ENCODE measurements at places on chromosomes 13 and 19.
A peak's percentile ranks its signal among the peaks of the same experiment; 100 is the strongest.

DNA sequence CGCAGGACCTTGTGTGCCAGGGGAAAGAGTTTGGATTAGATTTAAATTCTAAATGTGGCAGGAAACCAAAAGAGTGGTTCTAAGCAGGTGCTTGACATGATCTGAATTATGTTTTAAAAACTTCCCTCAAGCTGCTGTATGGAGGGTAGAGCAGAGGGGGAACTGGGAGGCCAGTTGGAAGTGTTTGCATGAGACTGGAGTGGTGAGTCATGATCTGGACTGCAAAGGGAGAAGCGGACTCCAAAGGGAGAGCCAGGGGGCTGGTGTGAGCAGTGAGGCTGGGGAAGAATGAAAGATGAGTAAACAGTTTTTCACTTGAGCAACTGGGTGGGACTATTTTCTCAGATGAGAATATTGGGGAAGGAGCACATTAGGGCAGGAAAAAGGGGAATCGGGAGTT is 206.1 kb downstream of the DNAJC15 start:
- no peak overlapping the region for H3K27ac ChIP-seq
- no peaks in the 10 kb centered on the region for H3K4me1 ChIP-seq
- no peaks in the 10 kb centered on the region for H3K36me3 ChIP-seq
- H3K4me3 ChIP-seq, result no peak overlapping the region
- H3K27me3 ChIP-seq, result no peaks in the 10 kb centered on the region
- no peak for DNase-seq

DNA sequence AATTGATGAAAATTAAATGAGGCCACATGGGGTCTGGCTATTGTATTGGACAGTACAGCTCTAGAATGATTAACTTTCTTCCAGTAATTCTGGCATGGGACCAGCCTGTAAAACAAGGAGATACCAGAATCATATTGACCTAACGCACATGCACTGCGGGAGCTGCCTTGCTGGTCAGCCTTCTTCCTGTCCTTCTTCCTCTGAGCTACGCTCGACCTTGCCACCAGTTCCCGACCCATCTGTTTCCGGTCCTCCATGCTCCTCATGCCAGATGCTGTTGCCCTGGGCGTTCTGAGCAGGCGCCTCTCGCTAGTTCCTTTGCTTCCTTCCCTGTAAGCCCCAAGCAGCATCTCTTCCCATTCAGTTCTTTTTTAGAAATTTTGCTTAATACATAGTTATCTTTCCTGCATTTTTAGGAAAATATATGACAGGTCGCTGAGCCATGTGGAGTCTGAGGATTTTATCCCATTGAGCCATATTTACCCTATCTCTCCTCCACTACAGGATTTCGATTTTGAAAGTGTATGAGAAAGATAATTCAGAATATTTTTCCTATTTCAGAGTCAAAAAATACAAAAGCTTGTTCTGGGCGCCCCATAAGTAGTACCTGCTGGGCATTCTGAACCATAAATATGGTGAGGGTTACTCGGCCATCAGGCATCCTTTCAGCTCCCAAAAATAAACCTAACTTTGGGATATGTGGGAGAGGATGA is 38.6 kb downstream of the TNFRSF19 start:
- no peaks in the 10 kb centered on the region for H3K36me3 ChIP-seq
- H3K4me3 ChIP-seq, result peak overlapping the region; percentile 9
- H3K4me1 ChIP-seq, result peaks cover 27% of the 10 kb centered on the region
- H3K27ac ChIP-seq, result peak overlapping the region; percentile 69
- peak; percentile 88 for DNase-seq
- H3K27me3 ChIP-seq, result peaks cover 2% of the 10 kb centered on the region

- H3K27me3 ChIP-seq, result no peaks in the 10 kb centered on the region
- peak overlapping the region; percentile 96 for H3K27ac ChIP-seq
- H3K4me1 ChIP-seq, result peaks cover 6% of the 10 kb centered on the region
- peak overlapping the region; percentile 58 for H3K4me3 ChIP-seq
Measured at GRCh38 chr19:21328406-21328805, 804 bp downstream of the ZNF708 start.

- no peaks in the 10 kb centered on the region for H3K4me1 ChIP-seq
- H3K27ac ChIP-seq, result no peak overlapping the region
- H3K4me3 ChIP-seq, result no peak overlapping the region
- H3K27me3 ChIP-seq, result no peaks in the 10 kb centered on the region
- DNase-seq, result no peak
Measured at GRCh38 chr13:99821741-99822140, 149.8 kb downstream of the ZIC5 start.

DNA sequence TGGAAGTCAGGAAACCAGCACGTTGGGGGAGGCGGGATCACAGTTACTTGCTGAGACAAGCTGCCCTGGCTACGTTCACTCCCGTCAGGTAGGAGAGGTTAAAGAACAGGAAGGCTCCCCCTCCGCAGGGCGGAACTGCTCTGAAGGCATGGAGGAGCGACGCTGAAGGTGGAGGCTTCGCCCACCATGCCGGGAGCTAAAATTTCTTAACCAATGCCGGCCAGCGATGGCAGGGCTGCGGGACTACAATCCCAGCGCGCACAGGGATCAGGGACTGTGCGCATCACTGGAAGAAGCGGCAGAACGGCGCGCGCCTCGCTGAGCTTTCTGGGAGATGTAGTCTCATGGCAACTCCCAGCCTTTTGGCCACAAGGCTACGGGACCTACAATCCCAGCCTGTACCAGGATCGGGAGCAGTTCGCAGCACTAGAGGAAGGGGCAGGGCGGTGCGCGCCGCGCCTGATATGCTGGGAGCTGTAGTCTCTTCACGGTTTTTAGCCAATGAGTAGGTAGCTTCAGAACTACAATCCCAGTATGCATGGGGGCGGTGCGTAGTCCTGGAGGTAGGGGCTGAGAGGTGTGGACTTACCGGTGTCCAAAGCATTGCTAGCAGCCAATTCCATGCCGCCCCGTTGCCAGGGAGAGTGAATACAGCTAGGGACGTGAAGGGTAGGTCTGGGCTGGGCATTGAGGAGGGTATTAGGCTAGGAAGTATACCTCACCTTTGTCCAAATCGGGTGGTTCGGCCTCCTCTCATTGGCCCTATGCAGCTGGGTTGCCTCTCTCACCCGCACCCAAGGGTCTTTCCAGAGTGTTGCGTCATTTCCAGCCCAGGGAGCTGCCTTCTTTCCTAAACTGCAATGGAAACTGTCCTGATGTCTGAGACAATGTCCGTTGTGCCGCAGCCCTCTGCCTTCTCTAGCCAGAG is 12.8 kb upstream of the ZNF682 start:
- H3K4me1 ChIP-seq, result no peaks in the 10 kb centered on the region
- no peak overlapping the region for H3K27ac ChIP-seq
- no peaks in the 10 kb centered on the region for H3K27me3 ChIP-seq
- DNase-seq, result peak; percentile 92

GRCh38 chr13:44313674-44314073 is 60.0 kb upstream of the SERP2 start:
- no peaks in the 10 kb centered on the region for H3K27me3 ChIP-seq
- H3K4me3 ChIP-seq, result no peak overlapping the region
- H3K36me3 ChIP-seq, result no peaks in the 10 kb centered on the region

DNA sequence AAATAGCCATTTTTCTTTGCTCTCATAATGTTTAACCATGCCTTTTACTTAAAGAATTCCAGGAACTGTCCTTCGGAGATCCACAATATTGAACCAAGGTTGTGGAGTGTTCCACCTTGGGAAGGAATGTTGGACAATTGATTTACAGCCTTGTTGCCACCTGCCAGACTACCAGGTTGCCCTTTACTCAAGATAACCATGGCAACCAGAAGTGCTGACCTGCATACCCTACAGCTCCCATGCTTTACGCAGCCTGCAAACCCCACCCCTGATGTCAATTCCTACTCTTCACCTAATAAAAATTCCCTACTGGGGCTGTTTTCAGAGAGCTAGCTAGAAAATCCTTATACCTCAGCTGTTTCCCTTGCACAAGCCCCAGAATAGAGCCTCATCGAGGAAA is 151.0 kb upstream of the RXFP2 start:
- H3K27ac ChIP-seq, result no peak overlapping the region
- H3K27me3 ChIP-seq, result peaks cover 3% of the 10 kb centered on the region
- H3K36me3 ChIP-seq, result no peaks in the 10 kb centered on the region
- no peak for DNase-seq
- H3K4me1 ChIP-seq, result no peaks in the 10 kb centered on the region

DNA sequence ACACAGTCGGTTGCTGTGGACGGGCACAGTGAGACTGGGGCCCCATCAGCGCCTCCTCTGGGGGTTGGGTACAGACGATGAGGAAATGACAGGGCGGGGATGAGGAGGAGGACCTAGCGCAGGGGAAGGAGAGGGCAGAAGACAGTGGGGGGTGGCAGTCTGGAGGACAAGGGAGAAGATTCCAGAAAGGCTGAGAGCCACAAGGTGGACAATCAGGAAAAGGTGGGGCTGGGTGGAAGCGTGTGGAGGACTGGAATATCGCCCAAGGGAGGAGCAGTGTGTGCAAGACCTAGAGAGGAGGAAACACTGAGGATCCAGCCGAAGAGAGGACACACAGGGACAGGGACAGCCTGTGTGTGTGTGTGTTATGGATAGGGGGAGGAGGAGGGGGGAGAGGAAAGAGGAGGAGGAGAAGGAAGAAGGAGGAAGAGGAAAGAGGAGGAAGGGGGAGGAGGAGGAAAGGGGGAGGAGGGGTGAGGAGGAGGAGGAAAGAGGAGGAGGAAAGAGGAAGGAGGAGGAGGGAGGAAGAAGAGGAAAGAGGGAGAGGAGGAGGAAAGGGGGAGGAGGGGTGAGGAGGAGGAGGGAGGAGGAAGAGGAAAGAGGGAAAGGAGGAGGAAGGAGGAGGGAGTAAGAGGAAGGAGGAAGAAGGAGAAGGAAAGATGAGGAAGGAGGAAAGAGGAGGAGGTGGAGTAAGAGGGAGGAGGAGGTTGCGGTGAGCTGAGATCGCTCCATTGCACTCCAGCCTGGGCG is 15.8 kb upstream of the GARIN5A start:
- H3K27ac ChIP-seq, result no peak overlapping the region
- DNase-seq, result no peak
- H3K4me3 ChIP-seq, result no peak overlapping the region
- H3K4me1 ChIP-seq, result no peaks in the 10 kb centered on the region

- no peak overlapping the region for H3K27ac ChIP-seq
- no peak overlapping the region for H3K4me3 ChIP-seq
- no peaks in the 10 kb centered on the region for H3K27me3 ChIP-seq
- no peaks in the 10 kb centered on the region for H3K36me3 ChIP-seq
- no peaks in the 10 kb centered on the region for H3K4me1 ChIP-seq
Measured at GRCh38 chr13:30770929-30771328, 35.6 kb downstream of the ALOX5AP start.

DNA sequence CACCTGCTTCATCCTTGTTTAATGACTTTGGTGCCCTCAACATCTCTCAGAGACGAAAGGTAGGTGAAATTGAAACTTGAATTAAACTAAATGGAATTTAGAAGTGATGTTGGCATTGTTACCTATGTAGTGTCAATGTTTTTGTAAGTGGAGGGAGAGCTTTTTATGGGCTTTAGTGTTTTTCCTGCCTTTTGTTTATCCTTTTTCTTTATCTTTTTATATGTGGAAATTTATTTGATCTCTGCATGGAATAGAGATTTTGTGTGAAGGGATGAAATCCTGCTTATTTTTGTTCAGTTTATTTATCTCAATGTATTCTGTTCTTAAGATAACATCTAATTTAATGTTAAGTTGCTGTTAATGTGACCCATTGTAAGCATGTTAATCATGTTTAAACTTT is 39.5 kb downstream of the PAN3 start:
- H3K27me3 ChIP-seq, result no peaks in the 10 kb centered on the region
- H3K4me3 ChIP-seq, result no peak overlapping the region
- DNase-seq, result no peak
- H3K27ac ChIP-seq, result no peak overlapping the region

DNA sequence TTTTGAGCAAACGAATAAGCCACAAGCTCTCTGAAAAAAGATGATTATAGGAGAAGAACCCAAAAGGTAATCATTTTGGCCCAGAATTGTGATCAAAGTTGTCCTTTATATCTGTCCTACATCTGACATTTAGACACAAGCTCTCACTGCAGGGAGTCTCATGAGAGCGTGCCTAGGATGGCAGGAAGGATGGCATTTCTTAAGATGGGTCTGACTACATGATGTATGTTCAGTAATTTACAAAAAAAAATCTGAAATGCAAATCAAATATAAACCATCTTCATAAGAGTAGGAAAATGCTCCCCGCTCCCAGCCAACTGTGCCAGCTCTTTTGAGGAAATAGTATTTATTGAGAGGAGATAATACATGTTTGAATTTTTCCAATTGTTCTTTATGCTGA is 81.0 kb upstream of the MBNL2 start:
- no peak overlapping the region for H3K4me3 ChIP-seq
- no peak overlapping the region for H3K27ac ChIP-seq
- DNase-seq, result no peak
- H3K27me3 ChIP-seq, result no peaks in the 10 kb centered on the region

DNA sequence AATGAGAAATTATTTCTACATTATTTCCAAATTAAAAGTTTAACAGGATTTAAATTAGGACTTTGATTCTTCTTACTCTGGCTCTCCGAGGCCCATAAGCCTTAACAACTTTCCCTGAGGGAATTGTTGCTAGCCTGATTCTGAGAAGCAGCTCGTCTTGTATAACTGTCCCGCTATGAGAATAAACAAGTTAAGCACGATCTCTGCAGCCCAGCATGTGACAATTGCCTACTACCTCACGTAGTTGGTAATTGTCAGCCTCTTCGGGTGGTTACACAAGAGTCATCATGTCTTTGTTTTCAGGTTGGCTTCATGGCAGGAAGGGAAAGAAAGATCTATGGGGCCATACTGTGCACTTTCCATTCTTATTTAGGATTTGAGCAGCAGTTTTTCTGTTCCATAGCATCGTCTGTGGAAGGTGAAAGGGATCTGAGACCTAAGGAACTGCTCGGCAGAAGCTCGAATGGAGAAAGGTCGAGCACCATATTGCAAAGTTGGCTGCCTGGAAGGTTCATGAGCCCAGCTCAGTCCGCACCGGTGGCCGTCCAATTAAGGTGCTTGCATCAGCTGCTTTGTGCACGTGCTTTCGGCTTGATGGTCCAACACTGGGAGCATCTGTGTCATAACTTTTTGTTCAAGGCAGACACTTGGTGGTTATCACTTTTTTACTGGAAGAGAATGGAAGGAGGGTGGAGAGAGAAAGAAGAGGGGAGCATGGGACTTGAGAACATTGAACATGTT is 1.8 kb upstream of the STARD13 start:
- peaks cover 19% of the 10 kb centered on the region for H3K4me1 ChIP-seq
- no peak overlapping the region for H3K4me3 ChIP-seq
- no peak overlapping the region for H3K27ac ChIP-seq
- no peaks in the 10 kb centered on the region for H3K27me3 ChIP-seq
- no peak for DNase-seq

DNA sequence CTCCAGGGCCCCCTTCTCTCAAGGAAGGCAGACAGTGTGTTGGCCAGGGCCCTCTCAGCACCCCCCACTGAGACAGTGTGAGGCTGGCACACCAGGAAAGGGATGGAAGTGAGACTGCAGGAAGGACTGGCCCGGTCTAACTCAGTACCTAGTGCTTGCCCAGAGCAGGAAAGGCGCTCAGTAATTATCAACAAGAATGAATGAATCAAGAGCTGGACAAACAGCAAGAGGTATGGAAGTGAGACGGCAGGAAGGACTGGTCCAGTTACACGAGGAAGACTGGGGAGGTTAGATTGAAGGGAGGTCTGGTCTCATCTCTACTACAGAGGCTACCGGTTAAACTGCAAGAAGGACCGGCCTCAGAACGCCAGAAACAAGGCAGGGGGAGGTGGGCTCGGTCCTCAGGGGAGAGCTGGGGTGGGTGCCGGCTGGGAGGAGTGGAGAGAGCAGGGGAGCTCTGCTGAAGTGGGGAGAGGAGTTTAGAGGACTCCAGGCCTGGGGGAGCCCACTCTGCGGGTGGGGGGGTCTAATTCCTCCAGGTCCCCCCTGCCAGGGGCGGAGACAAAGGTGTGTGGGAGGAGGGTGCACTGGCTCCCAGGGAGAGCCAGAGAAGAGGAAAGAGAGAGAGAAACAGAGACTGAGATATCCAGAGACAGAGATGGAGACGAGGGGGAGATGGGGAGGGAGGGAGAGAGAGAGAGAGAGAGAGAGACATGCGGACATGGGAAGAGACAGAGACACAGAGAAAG is 1.1 kb downstream of the SLC8A2 start:
- no peak overlapping the region for H3K27ac ChIP-seq
- H3K36me3 ChIP-seq, result no peaks in the 10 kb centered on the region
- H3K4me3 ChIP-seq, result no peak overlapping the region
- no peak for DNase-seq
